ENCODE measurements at places on chromosomes 2 and 18. TPM values are rescaled to one million over a fixed set of nuclear protein-coding genes. Genes with fewer than 3 reads are reported as not detected.

DNA sequence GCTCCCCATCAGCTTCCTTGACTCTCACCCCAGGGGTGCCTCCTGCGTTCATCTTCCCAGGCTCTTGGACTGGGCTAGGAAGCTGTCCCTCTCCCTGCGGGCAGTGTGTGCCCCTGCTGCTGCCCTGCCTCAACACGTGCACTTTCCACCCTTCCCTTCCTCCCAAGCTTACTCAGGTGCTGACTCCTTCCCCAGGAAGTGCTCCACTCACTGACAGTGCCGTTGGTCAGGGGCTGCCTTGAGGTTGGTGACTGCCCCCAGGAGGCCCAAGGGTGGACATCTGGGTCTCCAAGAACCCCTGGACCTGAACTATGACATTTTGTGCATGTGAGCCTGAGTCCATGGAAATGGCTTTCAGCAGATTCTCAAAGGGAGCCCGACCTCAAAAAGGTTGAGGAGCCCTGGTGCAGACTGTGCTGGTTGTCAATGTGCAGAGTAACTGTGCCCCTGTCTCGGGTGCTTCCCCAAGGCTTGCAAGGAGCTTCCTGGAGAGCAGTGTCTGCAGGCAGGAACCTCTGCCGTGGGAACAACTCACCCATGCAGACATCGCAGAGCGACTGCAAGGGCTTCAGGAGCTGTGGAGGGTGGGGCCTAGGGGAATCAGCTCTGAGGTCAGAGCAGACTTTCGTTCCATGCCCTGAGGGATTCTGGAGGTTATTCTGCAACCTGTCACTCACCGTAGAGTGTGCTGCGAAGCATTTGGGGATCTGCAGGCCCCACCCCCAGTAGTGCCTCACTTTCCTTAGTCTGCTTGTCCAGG is 116.5 kb upstream of the MCFD2 start:
- DNase-seq, result no peak

DNA sequence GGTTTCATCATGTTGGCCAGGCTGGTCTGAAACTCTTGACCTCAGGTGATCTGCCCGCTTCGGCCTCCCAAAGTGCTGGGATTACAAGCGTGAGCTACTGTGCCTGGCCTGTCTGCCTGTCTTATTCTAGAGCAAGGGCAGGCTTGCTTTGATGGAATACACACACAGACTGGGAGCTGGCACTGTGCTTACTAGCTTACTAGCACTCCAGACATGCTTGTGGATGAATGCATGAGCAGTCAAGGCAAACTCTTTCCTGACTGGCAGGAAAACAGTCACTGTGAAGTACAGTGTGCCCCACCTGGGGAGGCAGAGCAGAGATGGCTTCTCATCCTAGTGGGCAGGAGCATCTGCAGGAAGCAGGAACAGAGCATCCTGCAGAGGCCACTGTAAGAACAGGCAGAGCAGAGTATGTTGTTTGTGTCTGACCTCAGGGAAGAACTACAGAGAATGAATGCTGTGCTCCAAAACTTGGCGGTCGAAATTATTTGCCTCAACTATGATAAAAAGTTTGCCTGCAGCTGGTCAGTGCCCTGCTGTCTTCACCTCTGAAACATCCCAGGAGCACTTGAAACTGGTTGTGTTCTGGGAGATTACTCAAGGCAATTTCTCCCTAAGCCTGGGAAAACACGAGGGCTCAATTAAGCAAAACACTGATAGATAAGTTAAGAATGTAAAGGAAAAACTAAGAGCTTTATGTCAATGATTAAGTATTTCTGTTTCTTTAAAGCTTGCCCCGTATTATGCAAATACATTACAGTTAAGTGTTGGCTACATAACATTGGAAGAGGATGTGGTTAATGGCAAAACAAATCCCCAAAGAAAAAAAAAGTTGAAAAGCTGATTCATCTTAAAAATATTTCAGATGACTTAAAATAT is 102.4 kb downstream of the VAPA start:
- peak; percentile 96 for DNase-seq

DNA sequence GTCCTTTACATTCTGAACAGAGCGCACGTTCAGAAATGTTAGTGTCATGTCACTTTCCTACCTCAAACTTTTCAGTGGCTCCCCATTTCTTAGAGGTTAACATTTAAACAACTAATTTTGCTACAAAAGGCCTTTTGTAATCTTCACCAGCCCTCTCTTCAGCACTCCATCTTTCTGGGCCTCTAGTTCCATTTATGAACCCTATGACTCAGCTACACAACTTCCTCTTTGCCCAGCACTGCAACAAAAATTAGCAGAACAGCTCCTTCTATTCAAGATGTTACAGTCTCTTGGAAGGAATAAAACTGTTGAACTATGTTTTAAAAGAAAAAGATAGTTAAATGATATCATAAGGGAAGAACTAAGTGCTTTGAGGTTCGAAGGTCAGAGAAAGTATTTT is 139.9 kb downstream of the VWC2L start:
- no peak for DNase-seq

- no peak for DNase-seq
Observed at GRCh38 chr2:15041429-15041837, 408.9 kb downstream of the LRATD1 start.

- no peak for DNase-seq
Observed at GRCh38 chr2:113119111-113119510, 8.3 kb upstream of the IL1RN start.

DNA sequence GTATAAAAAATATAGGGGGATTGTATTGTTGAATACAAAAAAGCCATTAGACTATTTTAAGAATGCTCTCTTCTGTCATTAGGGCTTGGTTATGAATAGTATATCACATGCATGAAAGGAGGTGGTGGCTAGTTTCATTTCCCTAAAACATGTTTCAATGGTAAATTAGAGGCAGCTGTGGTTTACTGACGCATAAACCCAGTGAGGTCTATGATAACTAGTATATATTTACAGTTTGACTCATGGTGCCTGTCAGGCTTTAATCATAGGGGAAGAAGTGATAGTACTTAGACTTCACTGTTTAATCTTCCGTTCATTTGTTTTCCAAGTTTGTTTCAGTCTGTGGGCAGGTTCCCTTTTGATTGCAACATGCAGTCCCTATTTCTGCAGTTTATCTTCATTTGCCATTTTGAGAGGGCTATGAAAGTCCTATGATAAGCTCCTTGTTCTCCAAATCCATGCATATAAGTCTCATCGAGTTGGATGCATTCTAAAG is 55.1 kb upstream of the MAP4K3 start:
- DNase-seq, result peak; percentile 94

DNA sequence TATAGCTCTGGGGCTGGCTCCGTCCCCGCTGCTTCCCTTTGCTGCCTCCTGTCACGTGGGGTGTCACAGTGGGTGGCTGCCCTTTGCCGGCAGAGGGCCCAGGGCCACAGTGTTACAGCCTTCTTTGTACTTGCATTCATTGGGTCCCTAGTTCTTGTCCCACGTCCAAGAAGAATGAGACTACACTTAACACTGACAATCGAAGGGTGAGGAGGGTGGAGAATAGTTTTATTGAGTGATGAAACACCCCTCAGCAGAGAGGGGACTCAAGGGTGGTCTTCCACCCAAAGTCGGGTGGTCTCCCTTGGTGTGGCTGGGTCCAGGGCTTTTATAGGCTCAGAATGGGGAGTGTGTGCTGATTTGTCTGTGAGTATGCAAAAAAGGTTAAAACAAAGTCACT is 1.9 kb downstream of the ATG4B start:
- DNase-seq, result no peak

DNA sequence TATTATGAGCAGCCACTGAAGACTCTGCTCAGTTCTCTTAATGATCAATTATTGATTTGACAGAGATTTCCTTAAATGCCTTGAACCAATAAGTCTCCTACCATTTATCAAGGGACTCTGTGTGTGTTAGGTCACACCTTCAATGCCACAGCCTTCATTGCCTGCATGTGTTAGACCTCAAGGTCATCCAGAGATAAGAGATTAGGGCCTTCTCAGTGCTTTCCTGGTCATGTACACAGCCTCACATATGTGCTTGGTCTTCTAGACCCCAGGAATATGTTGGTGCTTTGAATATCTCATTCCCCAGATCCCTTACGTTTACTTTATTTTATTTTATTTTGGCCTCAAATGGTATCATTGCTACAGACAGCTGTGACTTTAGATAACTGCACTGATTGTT is 93.0 kb upstream of the CTAGE1 start:
- DNase-seq, result no peak

- DNase-seq, result no peak
Observed at GRCh38 chr2:229392196-229392595, 121.1 kb upstream of the PID1 start.

DNA sequence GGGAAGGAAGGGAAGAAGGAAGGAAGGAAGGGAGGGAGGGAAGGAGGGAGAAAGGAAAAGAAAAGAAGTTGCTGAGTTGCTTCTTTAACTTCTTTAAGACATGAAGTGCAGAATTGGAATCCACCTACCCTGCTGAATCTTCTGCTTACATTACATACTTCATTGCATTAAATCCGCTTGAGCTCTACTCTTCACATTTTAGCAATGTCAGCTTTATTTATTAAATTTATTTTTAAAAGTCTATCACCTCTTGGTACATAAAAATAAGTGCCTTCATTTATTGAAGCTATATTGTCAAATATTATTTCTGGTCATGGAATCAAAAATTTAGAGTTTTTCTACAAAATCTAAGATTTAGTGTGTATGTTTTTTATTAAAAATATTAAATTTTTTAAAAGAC is 284.6 kb downstream of the CCDC102B start:
- DNase-seq, result no peak

GRCh38 chr2:216636551-216637450 is 3.6 kb downstream of the IGFBP2 start:
- DNase-seq, result peak; percentile 46

DNA sequence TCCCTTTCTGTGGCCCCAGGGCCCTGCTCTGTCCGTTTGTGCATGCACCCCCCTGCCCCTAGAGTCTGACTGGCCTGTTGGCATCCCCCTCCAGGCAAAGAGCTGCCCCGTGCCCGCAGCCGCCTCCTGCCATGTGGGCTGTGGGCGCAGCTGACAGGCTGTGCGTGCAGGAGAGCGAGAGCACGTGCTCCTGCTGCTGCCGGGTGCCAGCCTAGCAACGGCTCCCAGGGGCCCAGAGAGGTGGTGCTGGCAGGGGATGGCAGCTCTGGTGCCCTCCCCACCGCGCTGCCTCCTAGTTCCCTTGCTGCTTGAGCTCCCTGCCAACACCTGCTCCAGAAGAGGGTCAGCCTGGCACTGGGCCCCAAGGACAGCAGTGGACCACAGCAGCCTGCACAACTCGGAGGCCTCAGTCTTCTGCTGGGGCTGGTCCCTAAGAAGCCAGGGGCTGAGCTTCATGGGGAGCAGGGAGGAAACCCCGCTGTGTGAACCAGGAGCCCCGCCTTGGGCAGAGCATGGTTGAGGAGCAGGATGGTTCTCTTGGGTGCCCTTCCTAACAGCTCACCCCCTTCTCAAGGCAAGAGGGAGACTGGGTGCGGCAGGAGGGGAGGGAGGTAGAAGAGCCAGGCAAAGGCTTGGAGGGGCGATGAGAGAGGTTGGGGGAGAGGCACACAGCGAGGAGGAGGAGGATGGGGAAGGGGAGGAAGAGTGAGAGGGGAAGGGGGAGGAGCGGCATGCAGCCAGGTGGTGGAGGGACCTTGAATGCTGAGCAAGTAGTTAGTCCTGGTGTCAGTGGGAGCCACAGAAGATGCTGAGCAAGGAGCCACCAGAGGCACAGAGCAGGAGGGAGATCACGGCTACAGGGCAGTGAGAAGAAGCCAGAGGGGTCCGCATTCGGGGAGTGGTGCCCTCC is 23.8 kb upstream of the PTMA start:
- DNase-seq, result no peak

GRCh38 chr18:60596928-60597327 is 224.4 kb upstream of the MC4R start:
- no peak for DNase-seq

DNA sequence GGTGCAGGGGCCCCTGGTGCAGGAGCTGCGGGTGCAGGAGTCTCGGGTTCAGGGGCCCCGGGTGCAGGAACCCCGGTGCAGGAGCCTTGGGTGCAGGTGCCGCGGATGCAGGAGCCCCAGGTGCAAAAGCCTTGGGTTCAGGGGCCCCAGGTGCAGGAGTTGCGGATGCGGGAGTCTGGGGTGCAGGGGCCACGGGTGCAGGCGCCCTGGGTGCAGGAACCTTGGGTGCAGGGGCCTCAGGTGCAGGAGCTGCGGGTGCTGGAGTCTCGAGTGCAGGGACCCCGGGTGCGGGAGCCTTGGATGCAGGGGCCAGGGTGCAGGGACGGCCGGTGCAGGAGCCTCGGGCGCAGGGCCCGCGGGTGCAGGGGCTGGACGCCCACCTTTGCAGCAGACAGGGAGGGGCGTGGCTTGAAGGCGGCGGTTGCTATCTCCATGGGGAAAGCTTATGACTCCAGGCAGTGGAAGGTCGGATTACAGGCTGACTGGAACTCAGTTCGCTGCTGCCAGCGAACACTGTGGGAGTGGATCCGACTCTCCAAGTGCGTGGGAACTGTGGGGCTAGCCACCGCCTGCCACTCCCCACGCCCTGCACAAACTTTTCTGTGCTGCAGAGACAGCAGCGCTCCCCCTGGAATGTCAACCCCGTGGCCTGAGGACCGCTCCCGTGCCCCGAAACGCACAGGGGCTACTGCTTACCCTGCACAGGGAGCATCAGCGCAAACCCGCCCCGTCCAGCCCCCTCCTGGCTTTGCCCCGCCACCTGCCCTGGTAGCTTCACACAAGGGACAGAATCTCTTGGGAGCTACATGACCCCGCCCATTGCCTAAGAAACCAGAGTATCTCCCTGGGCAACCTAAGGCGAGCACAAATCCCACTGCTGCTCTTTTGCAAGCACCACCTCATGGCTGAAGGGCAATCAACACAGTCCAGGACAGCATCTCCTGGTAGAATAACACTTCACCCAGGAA is 40.3 kb downstream of the COPS9 start:
- DNase-seq, result no peak

- DNase-seq, result no peak
Observed at GRCh38 chr2:217933617-217933993, 69.2 kb downstream of the TNS1 start.

- no peak for DNase-seq
Observed at GRCh38 chr2:163970058-163970813, 234.4 kb upstream of the FIGN start.

DNA sequence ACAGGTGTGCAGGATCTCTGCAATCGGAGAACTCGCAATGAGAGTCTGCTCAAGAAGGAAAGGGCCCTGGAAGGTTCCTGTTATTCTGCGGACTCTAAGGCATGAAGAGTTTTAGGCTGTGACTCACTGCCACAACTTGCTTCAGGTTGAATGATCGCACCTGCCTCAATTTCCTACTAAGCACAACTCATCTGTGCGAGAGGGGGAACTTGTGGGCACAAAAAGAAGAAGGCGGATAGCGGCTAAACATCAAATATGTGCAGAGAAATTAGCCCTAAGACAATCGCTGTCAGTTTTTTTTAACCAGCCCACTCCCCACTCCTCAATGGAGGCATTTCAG is 14.0 kb upstream of the CREG2 start:
- DNase-seq, result no peak

SGPP2 gene
- not detected for total RNA-seq

C2orf15 gene
- total RNA-seq, result not detected

RIT2 gene
- total RNA-seq, result not detected

NIFK gene
- total RNA-seq, result 82.4 TPM

GYPC gene
- total RNA-seq, result 19.4 TPM

TCF23 gene
- not detected for total RNA-seq

DSG1 gene
- not detected for total RNA-seq

TBR1 gene
- 0.21 TPM for total RNA-seq

SCG2 gene
- 0.28 TPM for total RNA-seq

CABLES1 gene
- total RNA-seq, result 5.0 TPM

IL1A gene
- total RNA-seq, result not detected

ILKAP gene
- total RNA-seq, result 28.7 TPM

All from HFFc6 (cell line).